ENCODE measurements at places on chromosomes 13 and 19.
A peak's percentile ranks its signal among the peaks of the same experiment; 100 is the strongest.

- DNase-seq: peak; percentile 40
Observed at GRCh38 chr19:41887711-41888382, 4.9 kb downstream of the ARHGEF1 start.

DNA sequence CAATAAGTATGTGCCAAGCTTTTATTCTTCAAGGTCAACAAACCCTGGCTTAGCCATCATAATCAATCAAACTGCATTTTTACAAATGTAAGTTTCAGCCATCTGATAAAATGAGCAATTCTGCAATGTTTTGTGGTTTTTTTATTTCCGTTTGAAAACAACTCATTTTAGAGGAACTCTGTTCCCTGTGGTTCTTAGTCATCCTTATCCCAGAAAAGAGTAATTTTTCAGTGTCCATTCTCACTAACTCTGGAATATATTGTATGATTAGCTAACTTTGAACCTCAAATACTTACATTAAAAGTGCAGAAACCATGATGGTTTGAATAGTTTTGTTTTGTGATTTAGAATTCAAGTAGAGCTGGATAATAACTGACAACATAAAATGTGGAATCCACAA, 87.6 kb downstream of the IRS2 start:
- no peak for DNase-seq

- no peak for DNase-seq
Observed at GRCh38 chr19:17103177-17103576, 27.6 kb downstream of the MYO9B start.

DNA sequence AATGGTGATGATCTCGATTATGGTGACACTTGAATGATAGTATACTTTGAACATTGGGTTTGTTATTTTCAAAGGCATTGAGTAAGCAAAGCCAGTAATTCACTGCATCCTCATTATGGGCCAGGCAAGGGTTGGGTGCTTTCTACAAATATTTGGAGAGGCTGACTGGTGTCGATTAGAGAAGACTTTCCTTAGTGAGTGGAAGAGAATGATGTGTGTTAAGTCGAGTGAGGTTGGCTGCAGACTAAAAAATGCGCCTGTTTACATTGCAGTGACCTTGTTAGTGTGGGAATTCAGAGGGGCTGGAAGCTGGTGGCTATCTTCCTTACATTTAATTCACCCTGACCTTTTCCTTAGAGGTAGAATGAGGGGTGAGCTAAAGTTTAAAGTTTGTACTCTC, 22.4 kb upstream of the RNF113B start:
- DNase-seq: no peak

DNA sequence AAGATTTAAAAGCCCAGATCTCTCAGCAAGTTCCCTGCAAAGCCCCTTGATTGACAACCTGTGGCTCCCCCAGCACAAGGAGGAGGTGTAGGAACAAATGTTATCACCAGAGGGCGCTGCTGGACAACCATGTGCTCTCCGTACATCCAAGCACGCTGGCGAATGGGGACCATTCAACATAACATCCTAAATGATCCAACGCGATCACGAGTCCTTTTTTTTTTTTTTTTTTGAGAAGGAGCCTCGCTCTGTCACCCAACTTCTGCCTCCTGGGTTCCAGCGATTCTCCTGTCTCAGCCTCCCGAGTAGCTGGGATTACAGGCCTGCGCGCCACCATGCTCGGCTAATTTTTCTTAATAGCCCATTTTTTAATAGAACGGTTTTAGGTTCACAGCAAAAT, 52.0 kb downstream of the NWD1 start:
- peak; percentile 49 for DNase-seq

DNA sequence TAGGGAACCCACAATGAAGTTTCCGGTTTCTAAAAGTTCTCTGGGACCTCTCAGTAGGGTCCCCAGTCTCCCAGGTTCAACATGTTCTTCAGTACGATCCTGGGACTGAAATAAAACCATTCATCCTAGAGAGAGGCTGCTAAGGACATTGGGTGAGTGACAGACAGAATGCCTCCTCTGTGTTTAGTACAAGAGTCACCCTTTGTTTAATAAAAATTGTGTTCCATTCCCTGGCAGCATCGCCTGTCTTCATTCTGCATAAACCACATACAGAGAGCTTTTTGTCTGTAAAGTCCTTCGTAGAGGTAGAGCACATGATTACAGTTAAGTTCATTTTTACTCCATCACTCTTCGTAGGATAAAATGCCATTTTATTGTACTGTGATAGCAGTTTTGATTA, 95.3 kb upstream of the GPR12 start:
- DNase-seq: peak; percentile 84

GRCh38 chr13:100208626-100209025, 119.7 kb downstream of the PCCA start:
- DNase-seq: no peak

DNA sequence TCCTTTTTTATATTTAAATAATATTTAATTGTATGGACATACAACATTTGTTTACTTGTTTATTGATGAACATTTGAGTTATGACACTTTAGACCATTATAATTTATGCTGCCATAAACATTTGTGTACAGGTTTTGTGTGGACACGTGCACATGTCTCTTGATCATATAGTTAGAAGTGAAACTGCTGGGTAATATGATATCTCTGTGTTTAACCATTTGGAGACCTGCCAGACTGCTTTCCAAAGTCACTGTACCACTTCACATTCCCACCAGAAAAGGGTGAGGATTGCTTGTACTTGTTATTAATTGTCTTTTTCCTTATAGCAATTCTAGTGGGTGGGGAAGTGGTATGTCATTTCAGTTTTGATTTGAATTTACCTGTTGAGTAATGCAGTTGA, 145.6 kb upstream of the KLHL1 start:
- no peak for DNase-seq

DNA sequence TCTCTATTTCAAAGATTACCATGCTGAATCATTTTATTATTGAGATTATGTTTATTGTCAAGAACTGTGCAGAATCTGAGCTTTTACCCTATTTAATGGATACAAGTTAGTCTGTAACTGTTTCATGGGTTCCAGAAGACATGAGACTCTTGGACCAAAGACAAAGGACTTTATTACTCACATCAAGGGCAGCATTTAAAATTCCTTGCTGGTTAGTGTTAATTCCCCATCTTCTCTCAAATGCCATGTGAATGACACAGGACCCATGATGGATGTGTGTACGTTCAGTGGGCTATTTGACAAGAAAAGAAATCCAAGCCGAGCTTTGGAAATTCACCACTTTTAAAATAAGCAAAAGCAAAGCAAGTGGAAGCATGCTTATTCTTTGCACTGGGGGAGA, 139.9 kb downstream of the PCDH20 start:
- no peak for DNase-seq

GRCh38 chr13:33860526-33860925, 42.6 kb downstream of the RFC3 start:
- DNase-seq: no peak

GRCh38 chr19:58586133-58586765, 13.1 kb upstream of the MZF1 start:
- no peak for DNase-seq

DNA sequence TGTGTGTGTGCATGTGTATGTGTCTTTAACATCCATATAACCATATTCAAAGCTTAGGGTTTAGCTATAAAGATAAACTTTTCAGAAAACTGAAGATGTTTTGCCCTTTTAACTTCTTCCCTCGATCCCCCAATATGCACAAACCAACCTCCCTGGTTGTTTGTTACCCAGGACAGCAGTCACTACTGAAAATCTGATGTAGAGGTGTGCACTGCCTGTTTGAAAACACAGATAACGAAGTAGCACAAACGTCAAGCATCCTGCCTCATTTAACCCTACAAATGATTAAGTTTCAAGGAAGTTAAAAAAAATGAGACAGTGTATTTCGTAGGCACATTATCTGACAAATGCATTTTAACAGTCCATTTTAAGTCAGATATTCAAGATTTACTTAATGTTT, 3.6 kb downstream of the TNFSF11 start:
- no peak for DNase-seq

DNA sequence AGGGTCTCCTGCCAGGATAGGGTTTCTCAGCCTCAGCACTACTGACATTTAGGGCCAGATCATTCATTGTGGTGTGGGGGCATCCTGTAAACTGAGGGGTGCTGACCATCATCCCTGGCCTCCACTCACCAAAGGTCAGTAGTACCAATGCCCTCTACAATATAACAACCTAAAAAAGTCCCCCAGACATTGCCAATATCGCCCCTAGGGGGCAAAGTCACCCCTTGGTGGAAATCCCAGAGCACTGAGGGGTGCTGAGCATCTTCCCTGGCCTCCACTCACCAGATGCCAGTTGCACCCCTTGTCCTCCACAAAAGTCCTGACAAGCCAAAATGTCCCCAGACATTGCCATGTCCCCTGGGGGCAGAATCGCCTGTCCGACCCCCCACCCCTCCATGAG, 21.6 kb downstream of the CPAMD8 start:
- no peak for DNase-seq

GRCh38 chr13:65387743-65388347, 1842.3 kb downstream of the PCDH9 start:
- DNase-seq: no peak

DNA sequence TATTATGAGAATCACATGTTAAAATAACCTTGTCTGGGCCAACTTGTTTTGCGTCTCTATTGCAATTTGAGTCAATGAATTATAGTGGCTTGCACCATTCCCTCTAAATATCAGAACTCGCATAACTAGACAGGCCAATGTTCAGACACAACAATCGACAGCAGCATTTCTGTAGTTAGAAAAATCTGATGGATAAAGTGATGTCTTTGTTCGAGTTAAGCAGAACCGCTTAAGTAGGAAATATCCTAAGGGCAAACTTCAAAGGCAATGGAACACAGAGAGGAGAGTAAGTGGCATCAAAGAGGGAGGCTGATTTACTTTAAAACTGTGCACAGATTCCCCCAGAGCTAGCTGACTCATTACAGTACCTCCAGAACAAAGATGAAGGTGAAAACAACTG, 333.9 kb downstream of the NALCN start:
- no peak for DNase-seq

DNA sequence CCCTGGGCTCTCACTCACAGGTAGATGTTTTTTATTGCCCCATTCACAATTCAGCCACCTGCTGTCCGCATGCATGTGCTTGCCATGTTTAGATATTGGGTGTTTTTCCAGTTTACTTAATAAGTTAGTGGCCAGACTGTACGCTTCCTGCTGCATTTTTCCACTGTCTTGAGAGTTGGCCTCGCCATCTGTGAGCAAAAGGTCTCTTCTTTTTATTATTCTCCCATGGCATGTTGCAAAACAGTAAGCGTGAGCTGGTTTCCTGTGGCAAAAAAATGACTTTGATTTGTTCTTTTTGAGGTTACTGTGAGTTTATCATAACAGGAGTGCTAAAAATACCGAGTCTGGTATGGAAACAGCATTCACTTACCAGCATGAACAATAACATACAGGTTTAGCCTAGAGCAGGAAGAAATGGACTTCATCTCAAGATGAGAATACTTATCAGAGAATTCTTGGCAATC, 46.0 kb downstream of the SAE1 start:
- no peak for DNase-seq

- DNase-seq: no peak
Observed at GRCh38 chr19:2288818-2289713, 7.1 kb upstream of the PEAK3 start.

DNA sequence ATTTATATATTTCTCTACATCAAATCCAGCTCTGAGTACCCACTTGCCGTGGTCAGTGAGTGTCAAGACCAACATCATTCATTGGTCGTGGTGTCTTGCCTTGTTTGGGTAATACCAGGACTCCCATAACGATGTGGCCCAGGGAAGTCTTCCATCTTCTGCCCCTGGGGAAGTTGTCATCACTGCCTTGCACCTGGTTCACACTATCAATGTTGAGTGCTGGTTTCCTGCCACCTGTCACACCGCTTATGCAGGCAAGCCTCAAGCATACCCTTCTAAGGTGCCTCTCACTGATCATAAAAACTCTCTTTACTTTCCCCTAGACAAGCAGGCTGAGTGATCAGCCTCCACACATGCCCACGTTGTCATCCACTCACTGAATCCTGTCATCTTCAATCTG, 382.4 kb downstream of the KCTD12 start:
- DNase-seq: no peak

GRCh38 chr13:48411147-48411794, 1.6 kb downstream of the LPAR6 start:
- no peak for DNase-seq

- DNase-seq: no peak
Observed at GRCh38 chr13:70835371-70835770, 727.1 kb upstream of the KLHL1 start.

- DNase-seq: peak; percentile 79
Observed at GRCh38 chr19:9945319-9945966, 9.1 kb upstream of the OLFM2 start.

DNA sequence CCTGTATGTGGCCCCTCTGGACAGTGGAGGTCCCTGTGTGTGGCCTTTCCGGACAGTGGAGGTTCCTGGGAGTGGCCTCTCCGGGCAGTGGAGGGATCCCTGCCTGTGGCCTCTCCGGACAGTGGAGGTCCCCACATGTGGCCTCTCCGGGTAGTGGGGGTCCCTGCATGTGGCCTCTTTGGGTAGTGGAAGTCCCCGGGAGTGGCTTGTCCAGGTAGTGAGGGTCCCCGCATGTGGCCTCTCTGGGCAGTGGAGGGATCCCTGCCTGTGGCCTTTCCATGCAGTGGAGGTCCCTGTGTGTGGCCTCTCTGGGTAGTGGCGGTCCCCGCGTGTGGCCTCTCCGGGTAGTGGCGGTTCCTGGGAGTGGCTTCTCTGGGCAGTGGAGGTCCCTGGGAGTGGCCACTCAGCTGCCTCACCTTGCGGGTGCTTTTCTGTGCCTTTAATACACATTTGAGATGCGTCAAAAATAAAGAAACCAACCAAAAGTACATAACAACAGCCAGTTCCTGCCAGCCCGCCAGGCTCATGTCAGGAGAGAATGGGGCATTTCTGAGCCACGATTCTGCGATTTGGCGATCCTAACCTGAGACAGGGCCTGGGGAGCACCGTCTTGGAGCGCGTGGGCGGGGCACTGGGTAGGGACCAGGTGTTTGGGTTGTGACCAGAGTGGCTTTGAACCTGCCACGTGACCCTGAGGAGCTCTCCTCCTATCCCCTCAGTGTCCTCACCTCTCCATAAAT, 194.7 kb downstream of the ZNF536 start:
- DNase-seq: no peak

- no peak for DNase-seq
Observed at GRCh38 chr13:85241060-85241459, 558.2 kb downstream of the SLITRK6 start.

DNA sequence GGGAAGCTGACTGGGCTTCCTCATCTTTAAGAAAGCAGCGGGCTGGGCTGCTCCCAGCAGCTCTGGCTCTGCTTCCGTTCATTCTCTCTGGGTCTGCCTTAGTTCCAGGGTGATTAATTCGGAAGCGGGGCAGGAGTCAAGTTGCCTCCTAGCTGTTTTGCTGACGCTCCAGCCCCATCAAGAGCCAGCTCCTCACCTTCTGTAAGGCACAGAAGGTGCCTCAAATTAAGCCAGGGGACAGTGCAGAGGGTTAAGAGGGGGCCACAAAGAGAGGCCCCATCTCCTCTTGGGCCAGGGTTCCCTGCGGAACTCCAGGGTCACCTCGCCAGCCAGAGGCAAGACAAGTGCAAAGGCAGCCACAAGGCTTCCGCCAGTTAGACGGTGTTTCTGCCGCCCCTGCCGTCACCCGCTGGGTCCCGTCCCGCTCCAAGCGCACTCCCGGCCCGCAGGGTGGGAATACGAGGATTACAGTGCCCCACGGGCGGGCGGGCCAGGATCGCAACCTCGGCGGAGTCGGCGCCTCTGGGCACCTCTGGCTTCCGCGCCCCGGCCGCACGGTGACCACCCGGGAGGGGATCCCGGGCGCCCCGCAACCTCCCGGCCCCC, 508 bp downstream of the SLC15A1 start:
- no peak for DNase-seq

Data from putamen (tissue), 1 donor.